ENCODE measurements at places on chromosomes 6 and 20. TPM values are rescaled to one million over a fixed set of nuclear protein-coding genes. Genes with fewer than 3 reads are reported as not detected.

Gene ADGRF5
- 1.4 TPM for polyA plus RNA-seq

Gene PSORS1C2
- polyA plus RNA-seq: not detected

Gene PTPRT
- not detected for polyA plus RNA-seq

Gene MRPL2
- polyA plus RNA-seq: 68.5 TPM

Gene TNXB
- polyA plus RNA-seq: 16.4 TPM

Gene AP5S1
- 14.5 TPM for polyA plus RNA-seq

Gene CST4
- not detected for polyA plus RNA-seq

Gene MUCL3
- polyA plus RNA-seq: under 0.01 TPM

Gene EPPIN
- polyA plus RNA-seq: not detected

Gene TSBP1
- not detected for polyA plus RNA-seq

Gene PRR18
- polyA plus RNA-seq: not detected

Gene RAET1L
- not detected for polyA plus RNA-seq

Gene PAK5
- 0.03 TPM for polyA plus RNA-seq

Gene FAM209B
- 0.44 TPM for polyA plus RNA-seq

Gene PLCG1
- polyA plus RNA-seq: 19.8 TPM

Gene DEFB132
- polyA plus RNA-seq: not detected

Gene PLCB4
- polyA plus RNA-seq: 10.2 TPM

Gene HAO1
- not detected for polyA plus RNA-seq

Gene MAS1
- polyA plus RNA-seq: not detected

Gene EHMT2
- polyA plus RNA-seq: 11.8 TPM

Gene INSM1
- polyA plus RNA-seq: 1.4 TPM

Gene ME1
- 7.2 TPM for polyA plus RNA-seq

Gene DEFB124
- not detected for polyA plus RNA-seq

Gene RING1
- polyA plus RNA-seq: 36.0 TPM

Gene CAGE1
- not detected for polyA plus RNA-seq

Gene BPIFB1
- not detected for polyA plus RNA-seq

Gene GJA10
- polyA plus RNA-seq: not detected

Gene UBD
- 15.3 TPM for polyA plus RNA-seq
